ENCODE measurements at places on chromosomes 7 and 10.
A peak's percentile ranks its signal among the peaks of the same experiment; 100 is the strongest.

- DNase-seq: no peak
Observed at GRCh38 chr7:140656548-140657515, 15.9 kb upstream of the ADCK2 start.

DNA sequence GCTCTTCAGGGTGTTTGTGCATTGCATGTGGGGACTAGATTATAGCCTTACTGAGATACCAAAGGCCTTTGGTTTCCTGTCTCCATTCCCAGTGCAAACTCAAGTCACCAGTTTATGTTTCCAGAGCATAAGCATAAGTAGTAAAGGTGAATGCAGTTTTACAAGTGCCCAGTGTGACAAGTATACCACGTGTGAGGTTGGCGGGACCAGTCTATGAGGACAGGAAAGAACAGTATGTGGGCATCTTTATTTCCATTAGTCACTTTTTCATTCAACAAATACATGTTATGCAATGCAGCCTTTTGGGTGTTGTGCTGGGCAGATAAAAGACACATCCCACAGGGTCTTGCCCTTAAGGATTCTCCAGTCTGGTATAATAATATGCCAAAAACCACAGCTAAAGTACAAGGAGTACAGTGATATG lies 146.5 kb downstream of the ARID5B start:
- DNase-seq: no peak

GRCh38 chr10:97163181-97163580 lies 22.6 kb downstream of the SLIT1 start:
- DNase-seq: no peak

DNA sequence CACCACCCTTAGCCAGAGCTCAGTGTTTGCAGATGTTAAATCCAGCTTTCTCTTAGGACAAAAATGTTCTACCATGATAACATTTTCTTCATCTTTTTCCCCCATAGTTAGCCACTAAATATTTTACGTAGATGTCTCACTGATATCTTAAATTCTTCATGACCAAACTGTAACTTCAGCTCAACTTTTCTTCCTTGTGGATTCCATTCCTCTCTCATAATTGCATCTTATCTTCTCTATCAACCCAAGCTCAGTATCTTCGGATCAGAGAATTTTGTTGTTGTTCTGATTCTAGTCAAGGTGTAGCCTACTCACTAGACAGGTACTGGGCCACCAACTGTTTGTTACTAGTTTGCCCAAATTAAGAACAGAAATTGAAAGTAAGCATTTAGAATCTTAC lies 60.2 kb downstream of the SHOC2 start:
- no peak for DNase-seq

- peak; percentile 88 for DNase-seq
Observed at GRCh38 chr10:103554488-103555324, 61.2 kb downstream of the NEURL1 start.
